Brain (organoid and tissue), 16 donors: ENCODE measurements at places on chromosomes 6 and 20. TPM values are rescaled to one million over a fixed set of nuclear protein-coding genes. Genes with fewer than 3 reads are reported as not detected.

- no peak for DNase-seq
Observed at GRCh38 chr6:23704479-23705052, 421.4 kb upstream of the NRSN1 start.

DNA sequence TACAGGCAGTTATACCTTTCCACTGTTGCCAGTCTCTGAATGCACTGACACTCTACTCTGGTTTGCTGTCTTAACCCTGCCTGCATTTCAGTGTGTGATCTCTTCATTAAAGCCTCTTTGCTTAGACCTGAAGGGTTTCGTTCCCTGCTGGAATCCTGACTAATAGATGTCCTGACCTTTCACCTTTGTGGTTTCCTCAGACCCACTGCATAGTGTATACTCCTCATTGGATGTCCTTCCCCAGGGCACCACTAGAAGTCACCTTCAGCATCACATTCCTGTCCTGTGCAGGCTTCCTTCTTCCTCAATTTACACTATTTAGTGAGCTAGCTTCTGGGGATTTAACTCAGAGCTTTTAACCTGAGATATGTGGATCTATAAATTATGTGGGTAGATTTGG lies 120.6 kb downstream of the RCAN2 start:
- no peak for DNase-seq

GRCh38 chr20:63751471-63752271 lies 12.1 kb downstream of the SLC2A4RG start:
- DNase-seq, result no peak

DNA sequence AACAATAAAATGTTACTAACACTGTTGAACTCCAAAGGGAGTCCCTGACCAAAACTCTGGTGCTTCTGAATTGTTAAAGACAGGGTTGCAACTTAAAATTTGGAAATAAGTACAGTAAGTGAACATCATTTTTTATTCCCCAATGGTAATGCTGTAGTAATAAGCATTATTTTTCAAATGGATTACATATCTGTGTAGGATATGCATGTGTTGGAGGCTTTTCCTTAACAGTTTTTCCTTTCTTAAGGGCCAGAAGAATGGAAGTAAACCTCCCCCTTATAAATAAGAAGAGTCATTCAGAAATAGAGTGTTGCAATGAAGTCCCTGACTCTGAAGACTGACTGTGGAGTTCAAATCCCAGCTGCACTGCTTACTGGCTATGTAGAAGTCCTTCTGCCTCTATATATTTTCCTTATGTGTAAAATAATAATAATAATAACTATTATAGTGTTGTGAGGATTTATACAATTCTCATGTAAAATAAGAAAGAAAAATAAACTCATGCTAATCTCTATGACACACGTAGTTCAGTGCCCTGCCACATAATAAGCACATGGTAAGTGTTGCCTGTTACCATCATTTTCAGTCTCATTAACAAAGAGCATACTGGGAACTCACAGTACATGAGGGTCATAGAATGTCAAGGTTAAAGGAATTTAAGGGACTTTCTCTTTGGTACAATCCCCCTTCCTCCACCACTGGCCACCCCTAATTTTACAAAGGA lies 129.8 kb upstream of the SMLR1 start:
- no peak for DNase-seq

DNA sequence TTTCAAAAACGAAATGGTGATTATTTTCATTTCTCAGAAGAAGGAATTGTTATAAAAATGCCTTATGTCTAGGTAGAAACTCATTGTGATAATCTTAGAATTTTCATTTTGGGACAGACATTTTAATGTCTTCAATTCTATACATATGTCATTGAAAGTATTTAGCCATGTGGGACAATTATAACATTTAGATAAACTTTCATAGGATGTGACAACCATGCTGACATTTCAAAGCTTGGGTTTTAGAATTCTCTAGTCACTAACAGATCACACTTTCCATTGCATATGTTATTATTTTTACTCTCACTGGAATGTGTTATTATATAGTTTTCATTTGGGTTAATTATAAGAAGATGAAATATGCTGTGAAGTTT lies 4.9 kb downstream of the TAGAP start:
- no peak for DNase-seq

Gene NHLRC1
- polyA plus RNA-seq, result 2.1 TPM
